ENCODE measurements at places on chromosomes 3 and 15.

DNA sequence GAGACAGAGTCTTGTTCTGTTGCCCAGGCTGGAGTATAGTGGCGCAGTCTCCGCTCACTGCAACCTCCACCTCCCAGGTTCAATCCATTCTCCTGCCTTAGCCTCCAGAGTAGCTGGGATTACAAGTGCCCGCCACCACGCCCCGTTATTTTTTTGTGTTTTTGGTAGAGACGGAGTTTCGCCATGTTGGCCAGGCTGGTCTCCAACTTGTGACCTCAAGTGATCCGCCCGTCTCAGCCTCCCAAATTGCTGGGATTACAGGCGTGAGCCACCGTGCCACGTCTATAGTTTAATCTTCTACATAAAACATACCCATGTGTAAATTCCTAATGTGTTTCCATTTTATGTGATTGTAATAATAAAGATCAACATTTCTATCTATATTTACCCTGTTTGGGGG lies 1.7 kb downstream of the GALK2 start:
- DNase-seq = no peak

- no peak for DNase-seq
These were observed 18.5 kb downstream of the MINAR1 start for GRCh38 chr15:79450648-79451047.

- DNase-seq = peak; percentile 43
These were observed 22.5 kb downstream of the CHST14 start for GRCh38 chr15:40493089-40493840.

- DNase-seq = peak; percentile 61
These were observed 859 bp downstream of the RORA start for GRCh38 chr15:61227950-61228936.

DNA sequence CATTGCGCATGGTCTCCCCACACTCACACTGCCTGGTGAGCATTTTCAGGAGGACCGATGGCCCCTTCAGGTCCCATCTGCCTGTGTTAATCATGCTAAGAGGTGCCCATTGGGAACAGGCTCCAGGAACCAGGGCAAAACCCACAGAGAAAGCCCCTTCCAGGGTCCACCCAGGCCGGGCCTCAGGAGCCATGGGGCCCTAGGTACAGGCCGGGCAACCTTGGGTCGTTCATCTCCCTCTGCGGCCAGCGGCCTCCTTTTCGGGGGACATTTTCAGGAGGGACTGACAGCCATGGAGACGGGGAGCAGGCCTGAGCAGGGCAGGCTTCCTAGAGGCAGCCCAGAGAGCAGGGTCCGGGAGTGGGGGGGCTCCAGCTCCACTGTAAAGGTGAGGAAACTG lies 68.0 kb upstream of the TAMM41 start:
- no peak for DNase-seq

- DNase-seq = peak; percentile 20
These were observed 68.9 kb downstream of the SMAD3 start for GRCh38 chr15:67134067-67134838.

DNA sequence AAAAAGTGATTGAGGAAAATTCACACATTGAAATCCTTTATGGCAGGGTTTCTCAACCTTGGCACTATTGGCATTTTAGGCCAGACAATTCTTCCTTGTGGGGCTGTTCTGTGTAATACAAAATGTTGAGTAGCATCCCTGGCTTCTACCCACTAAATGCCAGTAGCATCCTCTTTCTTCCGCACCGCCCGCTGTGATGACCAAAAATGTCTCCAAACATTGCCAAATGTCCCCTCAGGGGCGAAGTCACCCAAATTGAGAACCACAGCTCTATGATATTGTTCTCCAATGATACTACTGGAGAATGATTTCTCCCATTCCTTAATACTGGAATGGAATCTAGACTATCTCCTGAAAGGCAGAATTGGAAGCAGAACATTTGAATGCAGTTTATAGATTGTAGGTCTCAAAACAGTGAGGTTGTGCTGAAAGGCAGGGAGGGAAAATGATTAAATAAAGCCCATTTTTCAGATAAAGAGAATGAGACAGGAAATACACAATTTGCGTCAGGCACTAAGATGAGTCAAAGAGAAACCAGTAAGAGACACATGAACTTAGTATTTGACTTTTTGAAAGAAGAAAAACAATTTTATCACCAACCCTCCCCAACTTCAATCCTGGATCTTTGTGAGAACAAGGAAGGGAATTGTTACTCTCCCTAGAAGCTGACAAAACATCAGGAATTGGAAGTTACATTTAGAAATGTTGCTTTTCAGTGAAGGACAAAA lies 101.6 kb upstream of the TNIK start:
- DNase-seq = no peak

GRCh38 chr3:43957553-43957952 lies 266.8 kb downstream of the ABHD5 start:
- no peak for DNase-seq

GRCh38 chr3:126646674-126647073 lies 8.2 kb downstream of the TXNRD3 start:
- no peak for DNase-seq

GRCh38 chr3:157683668-157684067 lies 180.5 kb upstream of the VEPH1 start:
- no peak for DNase-seq

DNA sequence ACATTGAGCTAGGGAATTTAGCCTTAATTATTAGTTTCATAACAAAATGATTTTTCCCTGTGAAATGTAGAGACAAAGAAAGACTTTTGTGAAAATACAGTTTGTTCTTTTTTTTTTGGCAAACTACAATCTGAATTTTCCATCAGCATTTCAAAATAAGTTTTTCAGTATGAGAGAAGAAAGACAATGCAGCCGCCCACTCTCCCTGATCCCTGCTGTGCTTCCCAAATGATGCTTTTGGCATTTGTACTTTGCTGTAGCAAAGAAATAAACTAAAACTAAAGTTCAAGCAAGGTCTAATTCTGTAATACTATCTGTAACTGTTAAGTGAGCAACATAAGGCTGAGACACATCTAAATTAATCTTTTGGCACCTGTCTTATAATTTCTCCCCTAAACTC lies 782.2 kb downstream of the VGLL3 start:
- no peak for DNase-seq

GRCh38 chr15:61518191-61518950 lies 289.3 kb upstream of the RORA start:
- DNase-seq = no peak

DNA sequence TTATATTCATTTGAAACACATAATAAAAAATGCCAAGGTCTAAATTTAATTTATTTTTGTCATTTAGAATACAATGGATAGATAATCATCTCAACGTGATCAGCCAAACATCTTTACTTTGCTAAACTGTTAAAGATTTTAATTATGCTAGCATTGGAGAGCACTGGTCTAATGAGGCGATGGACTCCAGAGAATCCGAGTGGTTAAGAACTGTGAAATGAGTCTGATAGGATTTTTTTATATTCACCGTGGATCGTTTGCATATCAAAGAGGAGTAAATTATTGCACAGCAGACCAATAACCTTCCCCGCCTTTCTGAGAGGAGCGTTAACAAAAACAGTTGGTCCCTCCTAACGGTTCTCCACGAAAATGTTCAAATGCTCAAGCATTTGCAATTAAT lies 540.8 kb downstream of the FOXP1 start:
- DNase-seq = no peak

DNA sequence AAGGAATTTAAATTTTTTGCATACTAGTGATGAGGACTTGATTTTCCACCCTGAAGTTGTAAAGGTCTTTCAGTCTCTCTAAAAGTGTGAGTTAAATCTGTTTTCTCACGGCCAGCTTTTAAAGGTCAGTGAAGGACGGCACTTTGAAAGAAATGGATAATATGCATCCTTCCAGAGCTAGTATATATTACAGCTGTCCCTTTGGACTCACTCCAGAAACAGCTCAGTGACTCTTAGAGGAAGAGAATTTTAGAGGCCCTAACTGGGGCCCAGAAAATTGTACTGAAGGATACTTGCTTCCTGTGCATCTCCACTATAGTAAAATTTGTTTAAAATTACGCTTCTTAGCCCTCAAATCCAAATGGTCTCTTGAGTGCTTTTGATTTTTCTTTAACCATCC lies 41.6 kb downstream of the PIK3CA start:
- DNase-seq = no peak

GRCh38 chr15:73870700-73871408 lies 2.5 kb upstream of the TBC1D21 start:
- DNase-seq = no peak

All from NCI-H1417 (cell line).